ENCODE measurements at places on chromosomes 1 and 21.

GRCh38 chr1:67166196-67166595 is at the start of gene IL23R:
TSS of gene IL23R (plus strand) at chr1:67166454. CDS start at chr1:67168121, 1,667 bp downstream.
- no peak for DNase-seq

GRCh38 chr21:41321211-41321907 is 4.8 kb downstream of the FAM3B start:
- no peak for DNase-seq

- DNase-seq = no peak
Observed at GRCh38 chr1:163896001-163896400, 574.2 kb downstream of the NUF2 start.

- no peak for DNase-seq
Observed at GRCh38 chr1:63428815-63429214, 61.4 kb downstream of the ALG6 start.

GRCh38 chr1:30518186-30518585 is 205.2 kb downstream of the MATN1 start:
- no peak for DNase-seq

DNA sequence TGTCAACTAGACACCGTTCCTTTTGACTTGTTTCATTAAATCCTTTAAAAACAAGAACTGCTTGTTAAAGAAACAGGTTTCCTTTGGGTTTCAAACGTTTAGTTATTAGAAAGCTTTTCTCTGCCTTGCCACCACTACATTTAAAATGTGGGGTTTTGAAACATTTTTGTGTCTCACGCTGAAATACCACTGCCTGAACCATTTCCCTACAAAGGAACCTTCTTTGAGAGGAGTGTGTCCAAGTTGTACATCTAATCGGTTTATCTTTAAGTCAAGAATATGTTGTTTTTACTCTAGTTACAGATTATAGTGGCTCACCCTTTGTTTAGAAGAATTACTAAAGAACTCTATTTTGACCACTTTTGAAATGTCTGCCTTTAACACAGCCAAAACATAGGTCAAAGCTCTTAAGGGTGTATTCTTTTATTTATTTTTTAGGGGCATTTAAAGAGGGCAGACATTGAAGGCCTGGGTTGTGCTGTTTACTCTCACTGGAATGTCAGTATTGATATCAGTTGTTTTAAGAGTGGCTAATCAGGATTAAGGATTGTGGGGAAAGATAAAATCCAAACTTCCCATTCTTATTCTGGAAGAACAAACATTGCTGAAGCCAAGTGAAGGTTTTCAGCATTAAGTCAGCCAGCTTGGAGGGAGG is 143.4 kb downstream of the GALNT2 start:
- DNase-seq = no peak

- DNase-seq = no peak
Observed at GRCh38 chr1:95437781-95438180, 203.8 kb downstream of the RWDD3 start.

GRCh38 chr1:214331180-214331579 is 50.2 kb downstream of the SMYD2 start:
- DNase-seq = no peak

GRCh38 chr1:109188200-109188599 is 25.5 kb upstream of the SARS1 start:
- no peak for DNase-seq

DNA sequence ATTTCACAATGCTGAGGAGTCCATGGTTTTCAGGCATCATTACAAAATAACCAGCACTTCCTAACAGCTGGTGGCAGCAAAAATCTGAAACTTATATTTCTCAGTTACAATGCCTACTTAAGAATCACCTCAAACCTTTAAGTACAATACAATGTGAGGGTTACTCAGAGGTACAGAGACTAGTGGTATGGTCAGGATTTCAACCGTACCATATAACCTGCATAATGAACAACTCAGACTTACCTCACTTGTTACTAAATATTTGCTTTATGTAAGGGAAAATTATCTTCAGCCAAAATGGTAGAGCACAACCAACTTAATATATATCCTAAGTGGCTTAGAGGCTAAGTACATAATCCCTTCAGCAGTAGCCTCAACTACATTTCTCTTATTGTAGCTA is 344.5 kb downstream of the SMYD3 start:
- DNase-seq = no peak

GRCh38 chr1:52919051-52919722 is 2.4 kb downstream of the ECHDC2 start:
- DNase-seq = no peak

GRCh38 chr21:38938343-38938742 is 132.6 kb downstream of the ETS2 start:
- no peak for DNase-seq

- no peak for DNase-seq
Observed at GRCh38 chr1:223549740-223550139, 115.8 kb downstream of the CAPN8 start.

DNA sequence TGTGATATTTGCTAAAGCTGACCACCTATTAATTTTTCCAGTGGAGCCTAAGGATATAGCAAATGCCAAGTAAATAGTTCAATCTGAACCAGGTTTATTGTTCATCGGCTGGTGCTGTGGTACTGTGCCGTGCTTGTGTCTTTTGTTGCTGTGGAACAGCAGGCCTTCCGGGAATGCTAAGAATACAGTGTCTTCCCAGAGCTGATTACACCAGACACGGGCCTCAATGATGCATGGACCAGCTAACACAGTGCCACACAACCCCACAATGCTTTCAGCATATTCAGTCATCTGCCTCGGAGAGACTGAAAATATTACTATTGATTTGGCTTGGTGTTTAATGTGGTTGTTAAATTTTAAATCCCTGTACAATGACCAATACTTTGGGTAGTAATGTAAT is 415.4 kb downstream of the PTBP2 start:
- no peak for DNase-seq

GRCh38 chr1:177817937-177818875 is 151.7 kb downstream of the SEC16B start:
- DNase-seq = no peak

DNA sequence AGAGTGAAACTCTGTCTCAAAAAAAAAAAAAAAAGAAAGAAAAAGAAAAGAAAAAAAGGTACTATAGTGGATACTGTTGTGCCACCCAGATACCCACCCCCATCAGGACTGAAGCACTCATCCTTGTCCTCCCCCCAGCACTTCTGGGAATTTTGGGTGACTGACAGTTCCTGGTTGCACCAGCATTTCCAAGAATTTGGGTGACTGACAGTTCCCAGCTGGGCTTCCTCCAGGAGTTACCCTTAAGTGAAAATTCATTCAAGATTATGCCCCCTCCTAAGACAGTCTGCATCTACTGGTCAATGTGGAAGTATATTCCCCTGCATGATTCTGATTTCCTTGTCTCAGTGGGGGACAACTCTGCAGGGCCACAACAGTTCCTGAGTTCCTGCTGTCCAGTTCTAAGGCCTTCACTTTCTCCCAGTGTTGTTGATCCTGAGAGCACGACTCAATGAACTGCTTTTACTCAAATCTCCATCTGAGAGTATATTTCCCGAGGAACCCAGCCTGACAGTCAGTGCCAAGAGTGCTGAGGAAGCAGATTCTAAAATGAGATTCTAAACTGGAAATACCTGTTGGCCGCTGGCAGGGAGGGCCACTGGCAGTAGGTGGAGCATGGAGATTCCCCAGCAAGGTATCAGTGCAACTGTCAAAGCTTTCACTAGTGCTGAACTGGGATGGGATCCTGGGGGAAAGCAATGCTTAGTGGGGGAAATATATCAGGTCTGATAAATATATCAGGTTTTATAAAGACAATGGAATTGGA is 18.5 kb downstream of the RIIAD1 start:
- DNase-seq = no peak

- DNase-seq = no peak
Observed at GRCh38 chr1:4664606-4665005, 10.2 kb downstream of the AJAP1 start.

GRCh38 chr1:243388276-243388675 is 132.4 kb downstream of the SDCCAG8 start:
- DNase-seq = no peak

DNA sequence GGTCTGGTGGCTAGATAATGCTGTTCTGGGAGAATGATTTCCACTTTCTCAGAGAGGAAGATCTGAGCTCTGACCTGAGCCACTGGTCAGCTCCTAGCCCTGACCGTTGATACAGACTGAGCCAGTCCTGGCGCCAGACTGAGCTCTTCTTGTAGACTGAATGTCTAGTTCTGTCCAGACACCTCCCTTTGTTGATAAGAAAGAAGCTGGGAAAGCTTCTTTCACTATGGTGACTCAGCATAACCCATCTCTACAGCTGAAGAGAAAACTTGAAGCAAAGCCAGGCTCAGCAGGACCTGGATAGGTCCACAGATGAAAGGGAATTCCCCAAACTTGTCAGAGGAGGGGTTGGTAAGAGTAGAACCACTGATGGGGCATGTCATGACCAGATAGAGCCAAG is 9.9 kb upstream of the TRABD2B start:
- DNase-seq = no peak

DNA sequence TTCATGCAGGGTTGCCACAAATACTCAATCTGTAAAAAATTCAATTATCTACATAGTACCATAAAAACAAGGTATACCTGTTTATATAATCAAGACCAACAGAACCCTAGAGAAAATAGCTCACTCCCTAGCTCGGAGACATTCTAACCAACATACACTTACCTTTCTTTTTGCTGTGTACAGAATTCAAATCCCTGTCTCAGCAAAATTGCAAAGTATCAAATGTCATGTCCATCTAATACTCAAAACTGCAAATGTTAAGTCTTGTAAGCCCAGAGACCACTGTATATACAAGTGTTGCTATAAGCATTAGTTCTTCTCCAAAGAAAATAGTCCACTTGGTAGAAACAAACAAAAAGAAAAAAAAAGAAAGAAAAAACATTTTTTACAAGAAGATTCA is 16.2 kb upstream of the SELE start:
- no peak for DNase-seq

GRCh38 chr1:102776071-102776470 is 332.3 kb downstream of the COL11A1 start:
- no peak for DNase-seq

DNA sequence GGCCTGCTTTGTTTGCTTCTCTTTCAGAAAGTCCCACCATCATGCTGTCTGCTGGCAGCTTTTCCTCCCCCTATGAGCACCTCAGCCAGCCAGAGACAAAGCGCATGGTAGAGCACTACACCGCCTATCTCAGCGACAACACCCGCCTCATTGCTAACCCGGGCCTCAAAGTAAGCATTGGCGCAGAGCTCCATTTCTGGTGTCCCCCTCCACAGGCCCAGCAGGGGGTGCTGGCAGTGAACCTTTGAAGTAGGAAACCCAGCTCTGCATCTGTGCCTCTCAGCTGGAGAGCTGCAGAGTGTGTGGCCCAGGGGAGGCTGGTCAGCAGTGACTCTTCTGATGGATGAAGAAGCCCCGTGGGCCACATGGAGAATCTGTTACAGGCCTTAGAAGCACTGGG is 81.2 kb upstream of the RAVER2 start:
- no peak for DNase-seq

DNA sequence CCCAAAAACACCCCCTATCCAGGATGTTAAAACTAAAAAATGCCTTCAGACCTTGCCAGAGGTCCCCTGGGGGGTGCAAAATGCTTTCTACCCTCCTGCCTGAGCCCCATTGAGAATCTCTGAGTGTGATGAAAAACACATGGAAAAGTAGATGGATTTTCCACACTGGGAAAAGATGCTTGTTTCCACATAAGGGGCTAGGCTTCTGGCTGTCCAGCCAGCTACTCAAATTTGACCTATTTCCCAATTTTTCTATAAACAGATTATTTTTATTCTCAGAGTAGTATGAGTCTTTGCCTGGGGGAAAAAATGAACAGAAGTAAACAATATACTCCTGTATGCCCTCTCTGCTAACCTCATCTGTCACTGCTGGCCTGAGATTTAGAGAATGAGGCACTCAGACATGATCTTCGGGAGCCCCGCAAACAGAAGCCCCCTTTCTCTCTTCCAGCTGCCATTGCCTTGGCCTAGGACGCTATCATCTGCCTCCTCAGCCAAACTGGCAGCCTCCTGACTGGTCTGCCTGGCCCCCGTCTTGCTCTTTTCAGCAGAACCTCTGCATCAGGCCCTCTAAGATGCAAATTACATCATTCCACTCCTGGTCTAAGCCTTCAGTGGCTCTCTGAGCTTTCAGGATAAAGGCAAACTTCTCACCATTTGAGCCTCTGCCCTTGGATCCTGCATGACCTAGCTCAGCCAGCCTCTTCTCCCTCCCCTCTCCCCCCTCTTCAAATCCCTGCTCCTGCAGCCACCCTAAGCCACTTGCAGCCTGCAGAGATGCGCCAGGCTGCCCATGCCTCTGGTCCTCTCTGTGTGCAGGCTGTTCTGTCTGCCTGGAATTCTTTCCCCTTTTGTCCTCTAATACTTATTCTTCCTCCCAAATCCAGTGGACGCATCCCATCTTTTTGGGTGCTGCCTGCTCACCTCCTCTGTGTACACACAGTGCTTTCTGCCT is 39.7 kb upstream of the TMEM125 start:
- DNase-seq = no peak

DNA sequence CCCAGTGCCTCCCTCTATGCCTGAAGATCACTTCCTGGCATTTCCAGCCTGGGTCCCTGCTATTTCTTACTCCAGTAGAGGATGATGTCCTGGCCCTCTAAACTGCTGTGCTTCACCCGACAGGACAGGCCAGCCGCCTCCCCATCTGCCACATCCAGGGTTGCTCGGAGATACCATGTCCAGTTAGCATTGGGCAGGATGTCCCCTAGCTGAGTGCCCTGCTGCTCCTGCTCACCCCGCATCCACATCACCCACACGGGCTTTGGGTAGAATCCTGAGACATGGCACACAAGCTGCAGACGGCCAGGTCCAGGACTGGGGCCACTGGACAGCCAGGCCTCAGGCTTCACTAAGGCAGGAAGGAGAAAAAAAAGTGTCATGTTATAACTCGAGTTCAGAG is 2.0 kb downstream of the CD1B start:
- DNase-seq = no peak

DNA sequence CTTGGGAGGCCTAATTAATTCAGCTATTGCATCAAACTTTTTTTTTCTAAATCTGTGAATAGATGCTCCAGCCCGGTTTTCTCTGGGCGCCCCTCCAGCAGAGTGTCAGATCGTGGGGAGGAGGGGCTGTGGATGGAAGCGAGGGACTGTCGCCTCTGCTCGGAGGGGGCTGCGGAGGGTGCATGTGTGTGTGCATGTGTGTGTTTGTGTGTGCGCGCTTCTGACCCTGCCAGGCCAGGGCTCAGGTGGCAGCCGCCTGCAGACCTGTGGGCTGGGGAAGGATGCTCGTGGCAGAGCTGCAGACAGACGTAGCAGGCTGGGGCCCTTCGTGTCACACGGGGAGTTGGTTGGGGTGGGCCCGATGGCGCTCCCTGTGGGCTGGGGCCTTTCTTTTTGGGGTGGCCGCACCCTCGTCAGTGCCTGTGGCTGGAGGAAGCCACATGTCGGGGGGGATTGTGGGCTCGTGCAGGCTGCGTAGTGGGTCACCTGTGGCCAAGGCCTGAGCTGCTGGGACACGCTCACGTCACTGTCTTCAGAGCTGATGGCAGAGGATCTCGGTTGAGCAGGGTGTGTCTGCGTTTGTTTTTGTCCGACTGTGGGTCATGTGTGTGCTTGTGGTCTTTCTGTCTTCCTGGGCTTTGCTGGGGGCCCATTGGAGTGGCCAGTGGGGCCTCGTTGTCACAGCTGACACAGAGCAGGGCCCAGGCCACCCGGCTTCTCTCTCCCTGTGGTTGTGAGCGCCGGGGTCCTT is 2.8 kb downstream of the SKI start:
- no peak for DNase-seq

GRCh38 chr1:44926311-44926781 is 60.0 kb downstream of the EIF2B3 start:
- DNase-seq = peak; percentile 50

Data from AG09309 (cell line).